ENCODE measurements at places on chromosomes 7 and 10.

- DNase-seq: peak; percentile 21
Measured at GRCh38 chr7:70316745-70317144, 718.5 kb downstream of the AUTS2 start.

- DNase-seq: no peak
Measured at GRCh38 chr7:84091318-84091717, 103.3 kb downstream of the SEMA3A start.

- DNase-seq: no peak
Measured at GRCh38 chr7:80136261-80137055, 1.8 kb downstream of the GNAI1 start.

- no peak for DNase-seq
Measured at GRCh38 chr7:137606061-137606674, 240.6 kb downstream of the DGKI start.

DNA sequence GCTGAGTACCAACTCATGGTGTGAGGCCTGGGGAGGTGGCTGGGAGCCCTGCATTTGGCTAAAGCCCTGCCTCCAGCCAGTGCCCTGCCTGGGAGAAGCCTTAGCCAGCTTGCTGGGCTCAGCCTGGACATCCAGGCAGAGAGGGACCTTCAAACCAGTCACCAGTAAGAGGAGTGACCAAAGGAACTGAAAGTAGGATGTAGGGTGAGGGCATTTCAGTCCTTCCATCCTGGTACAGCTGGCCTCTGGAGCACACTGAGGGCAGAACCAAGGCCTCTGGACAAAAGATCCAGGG lies 124.8 kb downstream of the ADCY1 start:
- no peak for DNase-seq

- DNase-seq: no peak
Measured at GRCh38 chr10:1824928-1825327, 87.6 kb upstream of the ADARB2 start.

DNA sequence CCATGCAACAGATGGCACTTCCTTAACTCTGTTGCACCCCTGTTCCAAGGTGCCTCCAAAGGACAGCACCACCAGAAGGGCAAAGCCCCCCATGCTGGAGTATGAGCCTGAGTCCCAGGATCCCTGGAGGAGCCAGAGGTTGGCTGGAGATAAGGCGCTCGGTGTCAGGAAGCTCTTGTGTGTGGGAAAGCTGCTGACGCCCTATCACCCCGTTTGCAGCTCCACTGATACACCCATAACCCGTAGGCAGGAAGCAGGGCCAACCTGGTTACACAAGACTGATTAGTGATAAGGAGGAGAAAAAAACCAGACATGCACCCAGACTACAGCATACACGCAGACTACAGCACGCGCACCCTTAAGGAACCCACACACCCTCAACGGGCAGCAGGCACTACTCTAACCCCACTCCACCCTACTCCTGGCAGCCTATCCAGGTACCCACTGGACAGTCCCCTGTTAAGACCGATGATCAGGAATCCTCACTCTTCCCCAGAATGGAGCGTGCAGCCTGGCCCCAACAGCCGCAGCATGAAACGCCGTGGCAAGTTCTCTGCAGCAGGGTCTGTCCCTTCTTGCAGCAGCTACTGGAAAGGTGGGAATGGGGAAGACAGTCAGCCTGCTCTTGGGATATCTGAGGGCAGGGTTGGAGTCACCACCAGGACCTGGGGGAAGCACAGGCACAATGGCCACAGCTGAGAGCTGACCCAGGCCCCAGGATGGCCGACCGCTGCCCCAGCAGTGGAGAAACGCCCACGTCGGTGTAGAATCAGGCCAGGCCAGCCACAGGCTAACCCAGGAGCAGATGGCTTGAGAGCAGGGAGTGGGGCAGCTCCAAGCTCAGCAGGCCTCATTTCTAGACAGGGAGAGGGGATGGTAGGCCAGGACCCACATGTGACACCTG lies 38.3 kb upstream of the TUBB8 start:
- no peak for DNase-seq

GRCh38 chr7:26198133-26198780 lies 2.3 kb downstream of the HNRNPA2B1 start:
- peak; percentile 27 for DNase-seq

- no peak for DNase-seq
Measured at GRCh38 chr10:16811292-16811691, 5.9 kb downstream of the RSU1 start.

DNA sequence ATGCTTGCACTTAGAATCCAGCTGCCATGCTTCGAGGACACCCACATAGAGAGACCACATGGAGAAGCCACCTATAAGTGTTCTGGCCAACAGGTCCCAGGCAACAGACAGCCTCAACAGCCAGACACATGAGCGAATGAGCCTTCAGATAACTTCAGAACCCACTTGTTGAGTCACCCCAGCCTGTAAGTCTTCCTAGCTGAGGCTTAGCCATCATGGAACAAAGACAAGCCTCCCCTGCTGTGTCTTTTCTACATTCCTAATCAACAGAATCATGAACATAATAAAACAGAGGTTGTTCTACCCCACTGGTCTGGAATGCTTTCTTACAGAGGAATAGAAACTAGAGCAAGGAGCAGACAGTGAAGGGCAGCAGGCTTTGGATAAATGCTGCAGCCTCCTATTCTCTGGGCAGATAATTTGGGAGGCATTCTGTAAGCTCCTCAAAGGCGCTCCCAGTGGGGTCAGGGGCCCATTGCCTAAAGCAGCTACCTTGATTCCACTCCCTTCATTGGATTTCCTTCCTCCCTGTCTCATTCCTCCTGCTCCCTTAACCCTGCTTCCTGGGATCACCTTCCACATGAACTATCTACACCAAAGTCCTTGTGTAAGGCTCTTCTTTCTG lies 4.6 kb downstream of the TLL2 start:
- DNase-seq: no peak

DNA sequence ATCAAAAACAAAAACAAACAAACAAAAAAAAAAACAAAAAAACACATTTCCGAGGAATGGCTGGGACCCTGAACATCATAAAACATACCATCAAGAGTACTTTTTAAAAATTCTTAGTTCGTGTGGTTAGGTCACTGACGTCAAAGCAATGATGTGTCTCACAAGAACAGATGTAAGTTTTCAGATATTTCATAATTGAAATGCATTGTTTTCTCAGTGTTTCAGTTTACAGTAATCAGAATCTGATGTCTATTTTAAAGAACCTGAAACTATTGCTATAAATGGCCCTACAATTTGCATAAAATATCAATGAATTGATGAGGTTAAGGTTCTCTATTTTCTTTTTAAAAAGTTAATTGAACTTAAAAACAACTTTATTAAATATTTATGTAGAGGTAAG lies 103.7 kb upstream of the HGF start:
- DNase-seq: no peak

DNA sequence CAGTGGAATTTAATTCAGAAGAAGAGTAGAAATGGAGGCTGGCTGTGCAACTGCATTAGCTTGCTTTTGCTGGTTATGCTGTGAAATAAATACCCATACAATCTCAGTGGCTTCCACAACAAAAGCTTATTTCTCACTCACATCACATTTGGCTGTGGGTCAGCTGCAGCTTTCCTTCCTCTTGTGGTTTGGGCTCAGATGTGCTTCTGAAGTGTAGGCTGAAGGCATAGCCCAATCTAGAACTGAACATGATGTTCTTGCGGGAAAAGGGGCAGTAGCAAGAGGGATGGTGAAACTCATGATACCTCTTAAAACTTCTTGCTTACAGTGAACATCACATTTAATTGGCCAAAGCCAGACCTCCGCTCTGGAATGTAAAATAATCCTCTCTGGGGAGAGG lies 119.9 kb downstream of the HECW1 start:
- no peak for DNase-seq

DNA sequence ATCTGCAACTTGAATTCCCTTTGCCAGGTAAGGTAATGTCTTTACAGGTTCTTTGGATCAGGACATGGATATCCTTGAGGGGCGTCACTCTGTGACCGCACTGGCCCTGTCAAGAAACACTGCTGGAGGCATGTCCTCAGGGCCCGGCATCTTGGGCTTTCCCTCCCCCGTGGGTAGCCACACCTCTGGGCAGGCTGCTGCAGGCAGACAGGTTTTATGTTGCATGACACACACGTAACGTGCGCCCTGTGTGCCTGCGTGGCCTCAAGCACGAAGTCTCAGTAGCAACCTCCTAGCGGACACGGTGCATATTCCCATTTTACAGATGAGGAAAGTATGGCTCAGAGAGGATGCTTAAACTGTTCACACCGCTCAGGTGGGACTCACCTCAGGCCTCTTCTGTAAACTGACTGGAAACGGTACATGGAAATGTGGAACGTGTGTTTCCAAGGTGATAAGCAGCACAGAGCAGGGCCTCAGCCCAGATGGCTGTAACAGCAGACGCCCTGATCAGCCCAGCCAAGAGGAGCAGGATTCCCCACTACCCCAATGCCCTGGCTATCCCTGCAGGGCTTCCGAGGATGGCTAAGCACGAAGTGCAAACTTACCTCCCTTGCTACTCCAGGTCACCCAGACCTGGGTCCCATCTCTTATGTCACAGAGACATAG lies 553.6 kb downstream of the TCERG1L start:
- no peak for DNase-seq

- DNase-seq: no peak
Measured at GRCh38 chr7:149780636-149781419, 7.4 kb upstream of the ZNF467 start.

GRCh38 chr10:126461289-126461940 lies 73.1 kb upstream of the ADAM12 start:
- DNase-seq: no peak

- DNase-seq: no peak
Measured at GRCh38 chr10:52517012-52517411, 202.9 kb downstream of the DKK1 start.

DNA sequence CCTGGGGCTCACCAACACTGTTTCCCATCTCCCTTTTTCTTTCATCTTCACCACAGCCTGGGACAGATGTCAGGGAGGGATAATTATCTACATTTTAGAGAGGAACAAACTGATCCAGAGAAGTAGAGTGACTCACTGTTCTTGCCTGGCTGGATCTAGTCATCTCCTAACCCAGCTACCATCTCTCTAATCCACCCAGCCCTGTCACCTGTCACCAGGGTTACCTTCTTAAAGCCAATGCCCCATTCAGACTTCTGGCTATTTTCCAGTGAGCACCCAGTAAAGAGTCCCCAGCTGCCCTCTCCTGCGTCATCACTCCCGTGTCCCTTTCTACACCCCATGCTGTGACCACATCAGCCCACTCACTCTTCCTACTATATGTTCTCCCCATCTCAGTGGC lies 68.4 kb upstream of the DUSP5 start:
- no peak for DNase-seq

DNA sequence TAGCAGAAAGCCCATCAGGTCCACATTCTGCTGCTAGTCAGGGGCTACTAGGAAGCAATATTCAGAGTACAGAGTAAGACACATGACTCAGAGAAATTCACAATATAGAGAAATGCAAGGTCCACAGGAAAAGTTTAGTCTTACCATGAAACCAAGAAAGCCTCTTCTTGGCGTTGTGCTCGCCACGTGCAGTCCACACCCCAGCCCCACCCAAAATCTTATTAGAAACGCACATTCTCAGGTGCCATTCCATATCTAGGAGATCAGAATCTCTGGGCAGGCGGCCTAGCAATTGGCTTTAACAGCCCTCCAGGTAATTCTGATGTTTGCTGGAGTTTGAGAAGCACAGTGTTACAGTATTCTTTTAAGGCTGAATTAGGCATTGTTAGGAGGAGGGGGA lies 15.8 kb upstream of the SAR1A start:
- DNase-seq: no peak

GRCh38 chr7:99420213-99420612 lies 11.4 kb downstream of the BUD31 start:
- no peak for DNase-seq

GRCh38 chr7:93145354-93145753 lies 2.8 kb downstream of the SAMD9L start:
- DNase-seq: no peak

DNA sequence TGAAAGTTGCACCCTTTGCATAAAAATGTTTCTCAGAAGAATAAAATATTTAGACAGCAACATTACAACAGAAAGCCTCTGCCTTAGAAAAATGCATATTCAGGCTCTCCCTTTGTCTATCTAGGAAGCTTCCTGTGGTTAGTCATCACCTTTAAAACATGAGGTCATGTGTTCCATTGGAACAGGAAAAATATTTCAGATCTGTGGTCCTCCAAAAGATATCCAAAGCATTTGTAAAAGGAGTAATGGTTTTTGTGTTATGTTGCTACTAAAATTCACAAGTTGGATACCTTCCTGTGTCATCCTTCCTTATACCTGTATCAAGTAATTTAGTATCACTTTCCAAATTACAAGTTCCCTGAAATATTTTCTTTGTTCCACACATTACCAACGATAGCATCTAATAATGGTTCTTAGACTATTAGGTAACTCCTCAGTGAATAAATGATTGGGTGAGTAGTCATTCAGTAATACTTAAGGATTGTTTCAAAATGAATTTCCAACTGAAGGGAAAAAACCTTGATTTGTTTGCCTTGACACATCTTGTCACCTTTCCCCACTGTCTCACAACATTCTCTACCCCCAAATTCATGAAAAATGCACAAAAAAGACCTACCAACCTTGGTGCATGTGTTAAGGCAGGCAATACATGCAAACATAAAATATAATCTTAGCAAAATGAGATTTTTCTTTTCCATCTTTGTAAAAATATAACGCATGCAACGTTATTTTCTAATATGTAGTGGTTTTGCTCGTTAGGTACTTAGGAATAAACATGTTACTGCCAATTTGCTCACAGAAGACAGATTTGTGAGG lies 19.7 kb upstream of the RHOBTB1 start:
- DNase-seq: no peak

DNA sequence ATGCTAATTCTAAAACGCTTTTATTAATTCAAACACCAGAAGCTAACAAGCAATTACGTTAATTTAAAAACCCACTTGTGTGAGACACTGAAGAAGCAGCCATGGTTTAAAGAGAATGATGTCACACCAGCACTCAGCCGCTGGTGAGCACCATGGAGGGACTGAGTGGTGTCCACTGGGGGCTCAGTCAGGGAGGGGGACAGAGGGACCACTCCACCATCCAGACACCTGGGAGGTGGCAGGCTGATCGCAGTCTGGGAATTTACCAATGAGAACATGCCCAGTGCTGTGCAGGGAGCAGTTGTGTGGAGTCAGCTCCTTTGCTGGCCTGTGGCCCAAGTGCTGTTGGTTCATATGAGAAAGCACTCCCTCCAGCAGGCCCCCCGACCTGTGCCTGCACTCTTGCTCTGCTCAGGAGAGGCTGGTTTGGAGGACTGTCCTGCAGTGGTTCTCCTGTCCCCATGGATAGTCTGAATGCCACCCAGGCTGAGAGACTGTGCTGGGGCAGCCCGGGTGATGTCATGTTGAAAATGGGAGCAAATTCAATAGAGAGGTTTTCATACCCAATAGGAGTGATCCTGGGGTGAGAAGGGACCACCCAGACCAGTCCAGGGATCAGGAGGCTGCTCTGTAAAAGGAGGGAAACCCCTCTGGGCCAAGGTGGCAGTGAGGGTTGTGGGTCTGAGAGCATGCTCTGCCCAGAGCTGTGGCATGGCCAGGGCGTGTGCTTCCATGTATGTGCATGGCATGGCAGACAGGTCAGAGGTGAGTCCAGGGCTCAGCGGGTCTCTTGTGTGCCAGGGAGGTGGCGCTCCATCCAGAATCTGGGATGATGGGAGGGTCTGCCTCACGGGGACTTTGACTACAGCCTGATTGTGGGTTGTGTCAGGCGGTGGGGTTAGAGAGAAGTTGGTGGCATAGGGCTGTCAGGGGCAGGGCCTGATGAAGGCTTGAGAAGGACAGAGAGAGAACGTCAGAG lies 12.7 kb downstream of the ADCY1 start:
- DNase-seq: no peak
